ENCODE measurements at places on chromosomes 13 and 19.

- H3K36me3 ChIP-seq = no peaks in the 10 kb centered on the region
- no peak overlapping the region for H3K27ac ChIP-seq
- no peaks in the 10 kb centered on the region for H3K27me3 ChIP-seq
These were observed 39.9 kb downstream of the MBNL2 start for GRCh38 chr13:97262058-97262457.

DNA sequence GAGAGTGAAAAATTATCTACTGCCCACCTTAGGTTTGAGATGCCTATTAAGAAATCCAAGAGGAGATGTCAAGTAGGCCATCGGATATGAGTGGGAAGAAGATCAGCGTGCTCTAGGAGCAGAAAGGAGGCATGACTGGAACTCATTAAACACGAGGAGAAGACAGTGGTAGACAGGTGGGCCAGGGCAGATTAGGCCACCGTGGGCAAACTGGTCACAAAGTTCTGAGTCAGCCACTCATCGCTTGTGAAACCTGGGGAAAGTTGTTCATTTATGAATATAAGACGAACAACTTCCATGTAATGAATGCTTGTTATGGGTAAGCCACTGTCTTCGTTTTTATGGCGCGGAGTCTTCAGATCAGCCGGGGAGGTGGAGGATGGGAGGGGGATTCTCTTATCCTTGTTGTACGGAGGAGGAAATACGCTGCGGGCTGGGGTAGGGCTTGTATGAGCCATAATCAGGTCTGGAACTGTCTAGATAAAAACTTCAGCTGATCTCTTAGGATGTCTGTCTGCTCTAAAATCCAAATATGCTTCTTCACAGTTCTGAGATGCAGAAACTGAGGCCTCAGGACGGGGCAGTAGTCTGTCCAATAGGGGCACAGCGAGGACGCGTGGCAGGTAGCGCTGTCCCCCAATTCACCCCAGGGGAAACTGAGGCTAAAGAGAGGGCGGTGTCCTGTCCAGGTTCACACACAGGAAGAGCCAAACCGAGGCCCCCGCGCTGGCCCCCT is 1.1 kb upstream of the ZNF444 start:
- H3K27me3 ChIP-seq = no peaks in the 10 kb centered on the region
- no peak overlapping the region for H3K27ac ChIP-seq
- H3K36me3 ChIP-seq = no peaks in the 10 kb centered on the region
- peaks cover 7% of the 10 kb centered on the region for H3K4me1 ChIP-seq

DNA sequence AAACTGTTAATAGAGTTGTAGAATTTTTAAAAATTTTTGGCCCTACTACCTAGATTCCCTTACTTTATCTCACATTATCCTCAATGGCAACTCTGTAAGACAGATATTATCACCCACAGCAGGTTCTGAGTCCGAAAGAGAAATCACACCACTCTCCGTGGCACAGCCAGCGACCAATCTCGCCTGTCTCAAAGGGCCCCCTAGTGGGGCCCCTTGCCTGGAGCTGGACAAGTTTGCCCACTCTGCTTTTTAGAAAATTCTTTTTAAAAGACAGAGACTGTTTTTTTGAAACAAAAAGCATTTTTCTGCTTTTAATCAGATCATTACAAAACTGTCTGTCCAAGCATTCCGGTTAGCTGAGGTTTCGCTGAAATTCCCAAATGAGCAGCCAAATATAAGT is 21.7 kb downstream of the PHF11 start:
- no peak overlapping the region for H3K4me3 ChIP-seq
- H3K4me1 ChIP-seq = no peaks in the 10 kb centered on the region
- H3K27ac ChIP-seq = no peak overlapping the region
- DNase-seq = no peak
- no peaks in the 10 kb centered on the region for H3K27me3 ChIP-seq
- no peaks in the 10 kb centered on the region for H3K36me3 ChIP-seq

- H3K36me3 ChIP-seq = peaks cover 28% of the 10 kb centered on the region
- no peak for DNase-seq
- no peaks in the 10 kb centered on the region for H3K4me1 ChIP-seq
- no peak overlapping the region for H3K27ac ChIP-seq
- no peak overlapping the region for H3K4me3 ChIP-seq
These were observed 18.3 kb downstream of the DIS3 start for GRCh38 chr13:72763411-72763810.

DNA sequence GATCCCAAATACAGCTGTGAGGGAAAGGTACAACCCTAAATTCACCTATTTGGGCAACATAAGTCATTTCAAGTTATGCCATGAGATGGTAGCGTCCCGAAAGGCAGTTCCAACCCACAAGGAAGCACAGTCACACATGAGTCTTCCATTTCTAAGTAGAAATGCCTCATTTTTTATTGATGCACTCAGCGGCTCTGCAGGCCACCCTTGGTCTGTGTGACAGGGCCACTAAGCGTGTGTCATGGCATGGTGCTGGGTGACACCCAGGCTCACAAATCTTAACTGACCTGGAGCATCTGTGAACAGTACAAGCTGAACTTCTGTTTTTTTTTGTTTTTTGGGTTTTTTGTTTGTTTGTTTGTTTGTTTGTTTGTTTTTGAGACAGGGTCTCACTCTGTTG is 15.1 kb downstream of the RAB20 start:
- H3K4me1 ChIP-seq = no peaks in the 10 kb centered on the region
- H3K36me3 ChIP-seq = peaks cover 16% of the 10 kb centered on the region
- no peak overlapping the region for H3K4me3 ChIP-seq
- no peak overlapping the region for H3K27ac ChIP-seq
- H3K27me3 ChIP-seq = no peaks in the 10 kb centered on the region
- no peak for DNase-seq

DNA sequence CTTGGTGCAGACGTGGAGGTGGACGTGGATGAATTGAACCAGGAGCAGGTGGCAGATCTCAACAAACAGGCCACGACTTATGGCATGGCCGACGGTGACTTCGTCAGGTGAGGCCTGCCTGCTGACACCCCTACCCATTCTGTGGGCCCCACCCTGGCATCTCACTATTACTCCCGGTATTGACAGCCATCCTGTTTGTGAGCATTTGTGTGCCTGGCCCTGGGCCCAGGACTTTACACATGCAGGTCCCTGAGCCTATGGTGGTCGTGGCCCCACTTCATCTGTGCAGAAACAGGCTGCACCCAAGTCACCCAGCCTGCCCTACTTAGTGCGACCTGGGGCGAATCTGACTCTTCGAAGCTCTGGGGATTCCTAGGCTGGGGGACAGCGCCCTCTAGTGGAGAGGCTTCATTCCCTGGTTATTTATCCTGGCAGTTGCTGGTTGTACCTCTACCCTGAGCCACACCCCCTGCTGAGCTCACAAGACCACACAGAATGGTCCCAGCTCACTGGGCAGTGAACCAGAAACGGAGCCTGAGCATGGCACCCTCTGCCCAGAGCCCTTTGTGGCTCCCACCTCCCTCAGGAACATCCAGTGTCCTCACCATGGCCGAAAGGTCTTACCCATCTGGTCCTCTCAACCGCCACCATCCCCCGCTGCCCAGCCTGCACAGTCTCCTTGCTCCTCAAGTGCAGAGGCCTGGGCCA is 16.9 kb downstream of the ZNF296 start:
- H3K27ac ChIP-seq = no peak overlapping the region
- no peaks in the 10 kb centered on the region for H3K27me3 ChIP-seq
- DNase-seq = peak; percentile 87
- H3K4me3 ChIP-seq = no peak overlapping the region
- no peaks in the 10 kb centered on the region for H3K4me1 ChIP-seq

DNA sequence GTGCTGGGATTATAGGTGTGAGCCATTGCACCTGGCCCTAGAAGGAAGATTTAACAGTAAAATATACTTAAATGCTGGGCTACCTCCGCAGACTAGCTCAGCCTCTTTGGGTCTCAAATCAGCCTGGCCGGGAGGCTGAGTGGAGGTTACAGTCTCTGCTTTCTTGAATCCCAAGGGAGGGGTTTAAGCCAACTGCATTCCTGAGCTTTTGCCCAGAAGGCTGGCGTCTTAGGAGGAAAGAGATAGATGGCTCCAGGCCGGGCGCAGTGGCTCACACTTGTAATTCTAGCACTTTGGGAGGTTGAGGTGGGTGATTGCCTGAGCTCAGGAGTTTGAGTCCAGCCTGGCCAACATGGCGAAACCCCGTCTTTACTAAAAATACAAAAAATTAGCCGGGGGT is 623 bp upstream of the C5AR1 start:
- no peak overlapping the region for H3K27ac ChIP-seq
- no peak overlapping the region for H3K4me3 ChIP-seq
- H3K4me1 ChIP-seq = no peaks in the 10 kb centered on the region
- no peaks in the 10 kb centered on the region for H3K36me3 ChIP-seq
- no peaks in the 10 kb centered on the region for H3K27me3 ChIP-seq

- H3K4me1 ChIP-seq = peaks cover 11% of the 10 kb centered on the region
- H3K27ac ChIP-seq = peak overlapping the region; percentile 88
- peaks cover 43% of the 10 kb centered on the region for H3K36me3 ChIP-seq
- peak overlapping the region; percentile 91 for H3K4me3 ChIP-seq
- no peaks in the 10 kb centered on the region for H3K27me3 ChIP-seq
These were observed 3.8 kb downstream of the ZC3H4 start for GRCh38 chr19:47109541-47110375.

- no peaks in the 10 kb centered on the region for H3K4me1 ChIP-seq
- no peak overlapping the region for H3K4me3 ChIP-seq
- no peaks in the 10 kb centered on the region for H3K36me3 ChIP-seq
- H3K27me3 ChIP-seq = no peaks in the 10 kb centered on the region
- DNase-seq = no peak
These were observed 356.8 kb downstream of the RFC3 start for GRCh38 chr13:34174671-34175145.

GRCh38 chr13:72004246-72004645 is 137.2 kb upstream of the DACH1 start:
- DNase-seq = no peak
- no peak overlapping the region for H3K27ac ChIP-seq
- H3K4me1 ChIP-seq = no peaks in the 10 kb centered on the region
- no peaks in the 10 kb centered on the region for H3K36me3 ChIP-seq

DNA sequence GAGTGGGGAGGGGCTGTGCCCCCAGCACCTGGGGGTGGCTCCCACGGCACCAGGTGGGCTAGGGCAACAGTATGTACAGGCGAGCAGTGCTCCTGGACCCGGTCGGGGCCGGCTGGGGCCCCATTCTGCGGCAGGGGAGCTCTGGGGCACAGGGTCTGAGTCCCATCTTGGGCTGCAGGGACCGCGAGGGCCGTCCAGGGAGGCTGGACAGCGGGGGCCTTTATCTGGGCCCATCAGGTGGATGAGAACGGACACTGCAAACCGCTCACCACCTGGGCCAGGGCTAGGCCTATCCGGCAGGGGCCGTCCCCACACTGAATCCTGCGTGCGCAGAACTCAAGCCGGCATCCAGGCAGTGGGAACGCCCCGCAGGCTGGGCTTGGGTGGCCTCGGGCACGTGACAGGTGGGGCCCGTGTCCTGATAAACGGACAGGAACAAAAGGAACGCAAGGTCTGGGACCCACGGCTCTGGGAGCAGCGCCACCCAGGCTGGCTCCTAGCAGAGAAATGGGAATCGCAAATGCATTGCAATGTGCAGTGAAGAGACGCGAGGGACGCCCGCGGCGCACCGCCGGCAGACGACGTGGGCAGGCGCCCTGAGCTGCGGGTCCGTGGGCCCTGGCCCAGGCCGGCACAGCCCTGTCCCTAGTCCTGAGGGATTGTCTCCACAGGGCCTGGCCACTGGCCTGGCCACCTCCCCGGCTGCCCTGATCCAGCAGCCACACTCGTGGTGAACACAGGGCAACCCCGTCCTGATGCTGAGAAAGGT is 29.7 kb downstream of the BTBD2 start:
- peaks cover 11% of the 10 kb centered on the region for H3K36me3 ChIP-seq
- H3K27ac ChIP-seq = no peak overlapping the region
- H3K4me1 ChIP-seq = no peaks in the 10 kb centered on the region
- no peak overlapping the region for H3K4me3 ChIP-seq

Data from H9 (cell line).